ENCODE measurements at places on chromosomes 2 and 18. TPM values are rescaled to one million over a fixed set of nuclear protein-coding genes. Genes with fewer than 3 reads are reported as not detected.

DNA sequence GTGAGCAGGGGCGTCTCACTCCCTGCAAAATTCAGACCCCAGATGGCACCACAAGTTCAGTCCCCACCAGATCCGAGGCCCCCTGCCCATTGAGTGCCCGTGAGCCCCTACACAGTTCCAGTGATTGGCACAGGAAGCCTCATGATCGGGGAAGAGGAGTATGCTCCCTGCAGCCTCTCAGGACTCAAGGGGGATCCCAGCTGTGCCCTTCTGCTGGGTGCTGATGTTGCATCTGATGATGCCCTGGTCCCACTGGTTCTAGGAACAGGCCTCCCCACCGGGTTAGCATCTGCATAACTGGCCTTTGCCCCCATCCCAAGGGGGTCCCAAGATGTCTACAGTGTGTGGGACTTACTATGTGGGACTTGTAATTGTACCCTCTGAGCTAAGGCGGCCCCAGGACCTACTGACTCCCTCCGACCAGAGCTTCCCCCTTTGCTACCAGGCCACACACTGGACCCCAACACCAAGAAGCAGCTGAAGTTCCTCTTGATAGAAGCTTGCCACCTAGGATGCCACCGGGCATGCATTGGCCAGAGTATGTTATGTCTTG, 8.6 kb downstream of the ALPG start:
- no peak for DNase-seq

RIT2 gene
- total RNA-seq, result not detected

DNA sequence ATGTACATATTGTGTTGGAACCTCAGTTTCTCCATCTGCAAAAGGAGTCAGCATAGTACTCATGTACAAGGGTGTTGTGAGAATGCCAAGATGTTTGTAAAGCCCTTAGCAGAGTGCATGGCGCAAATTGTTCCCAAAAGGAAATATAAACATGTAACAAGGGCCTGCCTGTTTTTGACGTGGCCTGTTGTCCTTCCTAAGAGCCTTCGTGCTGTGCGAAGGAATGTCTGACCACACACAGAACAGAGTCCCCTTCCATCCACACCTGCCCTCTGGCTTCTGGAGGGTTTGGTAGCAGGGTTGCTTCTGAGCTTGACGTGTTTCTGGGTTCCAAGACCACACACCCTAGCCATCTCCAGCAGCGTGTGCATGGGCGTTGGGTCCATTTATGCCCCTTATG, 34.9 kb downstream of the CABLES1 start:
- no peak for DNase-seq

LONRF2 gene
- total RNA-seq, result 0.83 TPM

DNA sequence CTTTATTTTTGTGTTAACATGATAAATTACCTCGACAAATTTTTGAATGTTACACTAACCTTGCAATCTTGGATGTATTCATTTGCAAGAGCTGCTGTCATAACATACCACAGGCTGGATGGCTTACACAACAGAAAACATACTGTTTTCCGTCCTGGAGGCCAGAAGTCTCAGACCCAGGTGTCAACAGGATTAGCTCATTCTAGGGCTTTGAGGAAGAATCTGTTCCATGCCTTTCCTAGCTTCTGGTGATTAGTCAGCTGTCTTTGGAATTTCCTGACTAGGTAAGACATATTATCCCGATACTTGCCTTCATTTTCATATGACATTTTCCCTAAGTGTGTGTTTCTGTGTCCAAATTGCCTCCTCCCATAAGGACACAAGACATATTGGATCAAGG, 188.6 kb upstream of the CDH19 start:
- no peak for DNase-seq

DNA sequence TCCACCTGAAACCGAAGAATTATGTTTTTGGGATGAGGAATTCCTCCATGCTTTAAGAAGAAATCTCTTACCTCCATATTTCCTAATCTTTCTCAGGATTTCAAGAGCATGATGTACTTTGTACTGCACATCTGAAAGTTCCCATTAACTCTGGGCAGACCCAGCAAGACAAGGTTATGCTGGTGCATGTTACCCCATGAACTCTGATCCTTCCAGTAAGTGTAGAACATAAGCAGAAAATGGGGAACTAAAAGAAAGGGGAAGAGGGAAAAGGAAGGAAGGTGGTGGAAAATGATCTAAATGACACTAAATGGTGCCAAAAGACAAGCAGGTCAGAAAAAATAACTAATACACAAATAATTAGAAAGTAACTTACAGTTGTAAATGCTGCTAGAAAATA, 50.7 kb downstream of the STRN start:
- DNase-seq, result no peak

DNAJC5G gene
- 14.1 TPM for total RNA-seq

DYSF gene
- total RNA-seq, result 57.4 TPM

DNA sequence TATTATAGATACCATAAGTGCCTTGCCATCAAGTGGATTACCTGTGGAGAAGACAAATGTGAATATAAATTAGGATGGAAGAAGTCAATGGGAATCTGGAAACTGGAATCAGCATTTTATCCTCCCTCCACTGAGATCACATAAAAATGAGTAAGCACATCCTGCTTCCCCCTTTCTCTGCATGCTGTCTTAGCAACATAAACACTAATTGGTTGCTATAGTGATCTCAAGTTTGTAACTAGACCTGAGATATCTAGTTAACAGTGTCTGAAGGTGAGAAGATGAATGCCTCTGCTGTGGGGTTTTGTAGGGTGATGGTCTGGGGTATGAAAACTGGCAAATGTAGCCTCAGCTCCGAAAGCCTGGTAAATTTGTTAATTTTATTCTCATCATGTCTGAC, 1357.5 kb upstream of the CELF4 start:
- DNase-seq, result no peak
